Naive thymus-derived CD8-positive, alpha-beta T cell (primary cell): ENCODE measurements at places on chromosomes 4 and X. TPM values are rescaled to one million over a fixed set of nuclear protein-coding genes. Genes with fewer than 3 reads are reported as not detected.

GRCh38 chr4:78268597-78268996 is 211.5 kb downstream of the FRAS1 start:
- DNase-seq = no peak

DNA sequence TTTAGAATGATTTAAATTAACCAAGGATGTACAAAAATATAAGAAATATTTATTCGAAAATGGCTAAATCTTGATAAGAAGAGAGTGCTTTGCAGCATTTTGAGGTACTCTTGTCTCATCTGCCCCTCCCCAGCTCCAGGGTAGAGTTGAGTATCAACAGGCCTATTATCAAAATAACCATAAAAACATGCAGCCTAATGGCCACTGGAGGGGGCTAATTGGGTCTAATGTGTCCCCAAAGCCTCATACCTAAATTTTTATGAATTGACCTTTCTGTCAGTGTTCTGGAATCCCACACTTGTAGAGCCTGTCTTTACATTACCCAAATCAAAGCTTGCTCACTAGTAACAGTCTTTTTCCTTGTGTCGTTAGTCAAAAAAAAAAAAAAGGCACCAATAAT is 544.9 kb upstream of the CPXCR1 start:
- DNase-seq = no peak

Gene CTAG1B
- total RNA-seq = not detected

Gene IL21
- total RNA-seq = not detected

Gene TLR10
- 2.7 TPM for total RNA-seq

Gene DCK
- total RNA-seq = 61.9 TPM

Gene OPN1MW3
- not detected for total RNA-seq

Gene SLC10A6
- total RNA-seq = not detected
